ENCODE measurements at places on chromosomes 5 and 9. TPM values are rescaled to one million over a fixed set of nuclear protein-coding genes. Genes with fewer than 3 reads are reported as not detected.

The CDC37L1 gene
- total RNA-seq, result 9.3 TPM

The CNOT8 gene
- total RNA-seq, result 25.7 TPM

- ATAC-seq, result peak; percentile 48
These were observed 566 bp downstream of the IRX2 start for GRCh38 chr5:2750758-2751464.

GRCh38 chr5:90421136-90421535 is 11.6 kb upstream of the CETN3 start:
- ATAC-seq, result peak; percentile 25

DNA sequence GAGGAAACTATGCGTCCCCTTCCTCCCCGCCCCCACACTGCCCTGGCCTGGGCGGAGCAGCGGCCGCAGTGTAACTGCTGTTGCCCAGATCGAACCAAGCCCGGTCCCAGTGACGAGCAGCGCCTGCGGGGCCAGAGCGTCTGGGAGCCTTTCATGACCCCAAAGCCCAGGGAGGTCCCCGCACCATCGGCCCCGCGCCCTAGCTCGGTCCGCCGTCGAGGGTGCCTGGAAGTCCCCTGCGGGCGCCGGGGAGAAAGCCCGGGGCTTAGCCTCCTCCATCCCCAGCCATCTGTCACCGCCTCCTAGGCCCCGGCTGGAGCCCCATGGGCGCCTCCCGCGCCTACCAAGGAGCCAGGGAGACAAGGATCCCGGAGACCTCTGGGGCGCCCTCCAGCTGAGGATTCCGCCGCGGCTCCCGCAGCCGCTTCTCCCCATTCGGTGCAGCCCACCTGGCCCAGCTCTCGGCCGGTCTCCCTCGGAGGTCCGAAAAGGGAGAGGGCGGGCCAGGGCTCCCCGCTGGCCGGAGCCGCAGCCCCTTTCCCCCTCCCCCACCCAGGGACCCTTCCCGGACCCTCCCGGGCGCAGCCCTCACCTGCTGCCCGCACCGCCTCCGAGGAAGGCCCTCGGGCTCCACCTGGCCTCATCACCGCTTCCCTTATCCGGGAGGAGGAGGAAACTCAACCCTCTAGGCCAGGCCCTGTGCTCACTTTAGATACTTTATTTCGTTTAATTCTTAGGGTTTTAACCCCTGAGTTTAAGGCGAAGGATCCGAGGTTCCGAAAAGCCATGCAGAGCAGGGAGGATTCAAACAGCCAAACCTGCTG is 45.6 kb downstream of the APTX start:
- ATAC-seq, result no peak

The IFNA13 gene
- total RNA-seq, result not detected

The GCNT1 gene
- total RNA-seq, result 3.8 TPM

GRCh38 chr5:10797261-10797660 is 36.2 kb upstream of the DAP start:
- no peak for ATAC-seq

DNA sequence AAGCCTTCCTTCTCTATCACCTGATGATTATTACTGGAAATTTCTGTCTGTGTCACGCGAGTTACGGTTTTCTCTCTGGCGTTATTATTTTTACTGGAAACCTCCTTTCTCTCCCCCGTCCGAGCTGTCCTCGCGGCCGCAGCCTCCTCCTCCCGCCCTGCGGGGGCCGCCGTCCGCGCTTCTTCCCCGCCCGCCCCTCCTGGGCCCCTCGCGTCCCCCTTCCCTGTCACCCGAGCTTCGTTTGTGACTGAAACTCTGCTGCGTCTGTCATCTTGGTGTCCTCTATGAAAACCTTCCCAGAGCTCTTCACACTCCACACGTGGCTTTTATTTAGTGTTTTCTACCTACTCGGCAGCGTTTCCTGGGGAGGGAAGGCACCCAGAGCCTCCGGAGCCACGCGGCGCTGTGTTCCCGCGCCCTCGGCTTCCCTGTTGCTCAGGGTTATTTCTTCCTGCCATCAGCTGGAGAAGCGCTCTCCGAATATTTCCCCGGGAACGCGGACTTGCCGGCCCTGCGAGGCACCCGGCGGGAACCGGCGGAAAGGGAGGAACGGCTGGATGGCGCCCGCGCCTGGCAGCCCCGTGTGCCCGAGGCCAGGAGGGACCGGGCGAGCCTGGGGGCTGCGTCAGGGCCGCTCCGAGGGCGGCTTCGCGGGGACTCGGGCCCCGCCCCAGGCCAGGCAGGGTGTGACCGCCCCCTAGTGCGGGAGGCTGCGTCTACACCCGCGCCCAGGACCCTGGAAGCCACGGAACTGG is 33.9 kb downstream of the TRIP13 start:
- ATAC-seq, result peak; percentile 27

DNA sequence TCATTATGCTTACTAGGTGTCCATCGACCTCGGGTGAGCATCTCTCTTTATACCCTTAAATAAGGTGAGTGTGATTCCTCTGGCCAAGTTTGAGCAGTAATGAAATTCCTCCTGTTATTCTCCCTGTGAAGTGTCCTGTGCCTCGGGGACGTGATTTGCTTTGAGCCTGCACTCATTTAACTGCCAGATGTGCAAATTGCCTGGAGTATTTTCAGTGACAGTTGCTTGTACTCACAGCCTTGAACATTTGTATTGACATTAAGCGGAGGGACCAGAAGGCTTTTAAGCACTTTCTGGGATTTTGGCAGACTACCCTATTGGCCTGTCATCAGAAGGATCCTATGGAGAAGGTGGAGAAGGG is 126.9 kb downstream of the DOCK2 start:
- ATAC-seq, result no peak

The GDNF gene
- 0.80 TPM for total RNA-seq

The TSSK1B gene
- total RNA-seq, result 0.48 TPM

GRCh38 chr5:20619591-20619990 is 631.6 kb upstream of the CDH18 start:
- ATAC-seq, result no peak

DNA sequence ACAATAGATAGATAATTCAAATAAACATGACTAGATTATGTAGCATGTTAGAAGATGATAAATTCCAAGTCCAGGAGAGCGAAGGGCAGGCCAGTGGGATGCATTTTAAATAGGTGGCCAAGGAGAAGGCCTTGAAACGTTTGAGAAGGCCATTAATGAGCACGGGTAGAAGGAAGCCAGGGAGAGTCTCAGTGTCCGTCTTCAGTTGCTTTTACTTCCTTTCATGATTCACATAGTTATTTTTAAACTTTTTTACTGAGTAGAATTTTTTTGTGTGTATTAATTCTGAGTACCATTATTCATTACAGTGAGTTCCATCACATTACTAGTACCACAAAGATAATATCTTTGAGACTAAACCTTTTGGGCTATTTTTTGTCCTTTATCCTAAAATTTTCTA is 259.2 kb downstream of the ARRDC3 start:
- no peak for ATAC-seq

- ATAC-seq, result no peak
These were observed 69.9 kb upstream of the PLPP1 start for GRCh38 chr5:55604611-55605067.

GRCh38 chr5:179215576-179215975 is 129.7 kb downstream of the ADAMTS2 start:
- no peak for ATAC-seq

GRCh38 chr9:17802249-17802857 is 223.5 kb downstream of the SH3GL2 start:
- ATAC-seq, result no peak

DNA sequence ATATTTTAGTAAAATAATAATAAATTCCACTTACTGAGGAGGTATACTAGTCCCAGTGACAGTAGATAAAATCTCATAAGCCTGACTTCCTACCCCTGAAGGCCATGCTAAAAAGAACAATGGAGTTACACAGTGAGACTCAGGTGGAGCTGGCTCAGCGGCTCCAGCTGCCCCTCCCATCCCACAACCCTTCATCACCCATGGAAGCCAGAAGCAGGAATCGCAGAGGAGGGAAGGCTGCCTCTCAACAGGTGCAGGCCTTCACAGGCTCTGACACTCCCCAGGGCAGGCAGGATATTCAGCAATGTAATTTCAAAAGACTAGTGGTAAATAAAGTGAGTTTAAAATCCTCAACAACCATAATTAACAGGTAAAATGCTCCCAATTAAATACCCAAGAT is 67.5 kb downstream of the FANCC start:
- peak; percentile 72 for ATAC-seq

DNA sequence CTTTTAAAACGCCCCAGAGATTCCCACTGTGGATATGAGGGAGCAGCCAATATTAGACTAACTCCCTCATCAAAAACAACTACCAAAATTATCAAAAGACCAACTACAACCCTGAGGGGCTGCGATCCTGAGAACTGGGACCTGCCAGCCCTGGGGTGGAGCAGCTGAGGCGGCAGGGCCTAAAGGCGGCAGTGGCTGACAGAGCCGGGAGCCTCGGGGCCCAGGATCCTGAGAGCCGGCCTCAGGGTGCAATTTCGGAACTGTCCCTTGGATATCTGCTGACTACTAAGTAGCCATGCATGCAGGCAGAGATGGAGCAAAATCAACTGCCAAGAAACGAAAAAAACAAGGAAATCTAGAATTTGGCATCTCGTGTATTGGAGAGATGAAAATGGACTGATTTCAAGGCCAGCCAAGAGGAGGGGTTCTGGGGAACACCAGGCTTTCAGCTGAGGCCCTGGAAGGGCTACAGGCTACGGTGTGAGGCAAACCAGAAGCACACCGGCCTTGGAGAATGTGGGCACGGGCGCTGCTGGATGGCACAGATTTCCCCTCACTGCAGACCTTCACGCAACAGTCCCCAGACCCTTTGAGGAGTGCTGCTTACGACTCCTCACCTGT is 63.6 kb upstream of the UBAC1 start:
- no peak for ATAC-seq

The DMRTA1 gene
- 1.8 TPM for total RNA-seq

- ATAC-seq, result no peak
These were observed 11.3 kb upstream of the ANGPTL2 start for GRCh38 chr9:127133739-127134167.

GRCh38 chr5:53170746-53171349 is 61.3 kb upstream of the MOCS2 start:
- ATAC-seq, result peak; percentile 38

GRCh38 chr9:83132768-83133167 is 69.8 kb upstream of the RASEF start:
- no peak for ATAC-seq

DNA sequence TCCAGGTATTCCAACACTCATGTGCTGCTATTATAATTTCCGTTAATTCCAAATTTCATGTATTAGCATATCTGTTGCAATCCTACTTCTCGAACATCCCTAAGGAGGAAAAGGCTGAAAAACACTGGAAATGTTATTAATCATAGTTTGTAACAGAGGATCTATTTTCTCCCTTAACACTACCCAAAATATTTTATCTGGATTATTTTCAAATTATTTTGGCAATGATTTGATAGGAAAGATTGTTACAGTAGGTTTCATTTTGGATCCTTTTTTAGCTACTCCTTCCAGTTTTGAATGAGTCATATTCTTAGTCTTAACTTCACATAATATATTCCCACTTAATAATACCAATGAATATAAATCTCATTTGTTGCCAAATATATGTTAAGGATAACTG is 13.9 kb upstream of the NAA35 start:
- no peak for ATAC-seq

GRCh38 chr9:120983259-120983837 is 56.8 kb upstream of the TRAF1 start:
- no peak for ATAC-seq

The CDO1 gene
- total RNA-seq, result 0.20 TPM

The IL5 gene
- not detected for total RNA-seq

- no peak for ATAC-seq
These were observed 405.5 kb downstream of the PDE4D start for GRCh38 chr5:59487772-59488729.

The PCDHGB7 gene
- 3.3 TPM for total RNA-seq

DNA sequence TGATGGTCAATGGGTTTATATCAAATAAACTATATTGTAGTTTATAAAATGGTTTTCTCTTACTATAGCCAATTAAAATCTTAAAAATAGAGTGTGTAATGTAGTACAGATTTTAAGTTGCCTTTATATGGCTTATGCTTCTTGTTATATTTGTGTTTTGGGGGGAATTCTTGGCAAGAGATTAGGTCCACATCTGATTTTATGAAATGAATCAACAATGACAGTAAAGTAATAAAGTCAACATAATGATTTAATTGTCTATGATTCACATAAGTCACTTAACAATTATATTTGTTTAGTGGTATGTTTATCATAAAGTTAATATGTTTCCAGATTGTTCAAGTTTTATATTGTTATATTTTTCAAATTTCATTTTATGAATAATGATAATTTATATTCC is 164.8 kb downstream of the COMMD10 start:
- no peak for ATAC-seq

The XRCC4 gene
- total RNA-seq, result 6.2 TPM

GRCh38 chr5:149586708-149587318 is 5.5 kb downstream of the ARHGEF37 start:
- peak; percentile 88 for ATAC-seq

- ATAC-seq, result no peak
These were observed 55.4 kb downstream of the ADAMTS2 start for GRCh38 chr5:179289756-179290385.

The TAS2R1 gene
- total RNA-seq, result not detected

GRCh38 chr5:151038801-151039238 is 18.4 kb downstream of the GPX3 start:
- peak; percentile 69 for ATAC-seq

- peak; percentile 64 for ATAC-seq
These were observed 40.4 kb upstream of the SYNPO start for GRCh38 chr5:150599917-150600511.
